ENCODE measurements at places on chromosomes 7 and 10. TPM values are rescaled to one million over a fixed set of nuclear protein-coding genes. Genes with fewer than 3 reads are reported as not detected.

DNA sequence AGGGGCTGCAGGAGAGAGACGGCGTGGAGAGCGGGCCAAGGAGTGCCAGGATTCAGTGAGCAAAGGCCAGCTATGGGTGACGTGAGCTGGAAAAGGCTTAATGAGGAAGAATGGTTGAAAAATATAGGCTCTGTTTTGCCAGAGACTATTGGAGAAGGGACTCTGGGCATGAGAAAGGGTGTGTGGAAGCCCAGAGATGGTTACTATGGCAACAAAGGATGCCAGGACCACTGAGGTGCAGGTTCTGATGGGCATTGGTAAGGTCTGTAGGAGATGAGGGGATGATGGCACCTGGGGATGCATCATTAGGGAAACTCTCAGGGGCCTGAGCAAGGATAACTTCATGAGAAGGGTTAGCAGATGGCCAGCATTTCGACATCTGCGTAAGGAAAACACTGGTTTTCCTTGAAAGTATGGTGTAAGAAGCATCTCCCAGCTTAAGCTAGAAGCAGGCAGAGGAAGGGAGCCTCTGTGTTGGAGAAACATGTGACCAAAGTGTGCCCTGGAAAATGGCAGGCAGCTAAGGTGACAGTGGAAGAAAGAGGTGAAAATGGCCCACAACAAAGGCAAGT, 21.6 kb upstream of the FAM180A start:
- peaks cover 11% of the 10 kb centered on the region for H3K27me3 ChIP-seq
- H3K4me1 ChIP-seq: no peaks in the 10 kb centered on the region
- no peak overlapping the region for H3K27ac ChIP-seq
- DNase-seq: no peak
- H3K4me3 ChIP-seq: no peak overlapping the region
- H3K36me3 ChIP-seq: no peaks in the 10 kb centered on the region

GRCh38 chr7:29405891-29406290, 157.7 kb upstream of the PRR15 start:
- no peaks in the 10 kb centered on the region for H3K36me3 ChIP-seq
- no peak for DNase-seq
- H3K27me3 ChIP-seq: no peaks in the 10 kb centered on the region
- no peak overlapping the region for H3K27ac ChIP-seq
- no peak overlapping the region for H3K4me3 ChIP-seq

DNA sequence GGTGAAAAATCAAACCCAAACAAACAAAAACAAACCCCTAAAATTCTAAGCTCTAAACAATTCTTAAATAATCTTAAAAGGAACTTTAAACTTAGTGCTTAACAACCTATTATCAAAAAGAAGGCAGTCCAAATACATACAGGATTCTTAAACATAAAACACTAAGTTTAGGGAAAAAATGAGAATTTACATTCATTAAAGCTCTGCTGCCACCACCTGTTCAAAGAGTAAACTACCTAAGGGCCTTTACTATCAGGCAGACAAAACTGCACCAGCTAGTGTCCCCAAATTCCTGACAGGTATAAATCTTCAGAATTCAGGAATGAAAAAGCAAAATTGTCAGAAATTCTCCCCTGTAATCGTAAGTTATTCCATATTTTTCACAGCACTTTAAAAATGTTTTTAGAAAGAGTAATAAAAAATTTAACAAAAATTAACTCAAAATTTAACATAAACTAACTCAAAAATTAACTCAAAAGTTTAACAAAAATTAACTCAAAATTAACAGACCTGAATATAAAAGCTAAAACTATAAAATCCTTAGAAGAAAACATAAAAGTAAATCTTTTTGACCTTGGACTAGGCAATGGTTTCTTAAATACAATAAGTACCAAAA, 55.1 kb downstream of the PDZD8 start:
- H3K27ac ChIP-seq: no peak overlapping the region
- no peaks in the 10 kb centered on the region for H3K27me3 ChIP-seq
- no peaks in the 10 kb centered on the region for H3K4me1 ChIP-seq
- DNase-seq: no peak

GRCh38 chr7:91913612-91914011, 27.1 kb upstream of the AKAP9 start:
- H3K4me3 ChIP-seq: no peak overlapping the region
- no peak overlapping the region for H3K27ac ChIP-seq
- no peak for DNase-seq
- no peaks in the 10 kb centered on the region for H3K36me3 ChIP-seq

GRCh38 chr7:92778972-92779371, 57.4 kb downstream of the CDK6 start:
- no peaks in the 10 kb centered on the region for H3K27me3 ChIP-seq
- no peak overlapping the region for H3K4me3 ChIP-seq
- no peak for DNase-seq
- H3K27ac ChIP-seq: no peak overlapping the region
- H3K36me3 ChIP-seq: peaks cover 51% of the 10 kb centered on the region

DNA sequence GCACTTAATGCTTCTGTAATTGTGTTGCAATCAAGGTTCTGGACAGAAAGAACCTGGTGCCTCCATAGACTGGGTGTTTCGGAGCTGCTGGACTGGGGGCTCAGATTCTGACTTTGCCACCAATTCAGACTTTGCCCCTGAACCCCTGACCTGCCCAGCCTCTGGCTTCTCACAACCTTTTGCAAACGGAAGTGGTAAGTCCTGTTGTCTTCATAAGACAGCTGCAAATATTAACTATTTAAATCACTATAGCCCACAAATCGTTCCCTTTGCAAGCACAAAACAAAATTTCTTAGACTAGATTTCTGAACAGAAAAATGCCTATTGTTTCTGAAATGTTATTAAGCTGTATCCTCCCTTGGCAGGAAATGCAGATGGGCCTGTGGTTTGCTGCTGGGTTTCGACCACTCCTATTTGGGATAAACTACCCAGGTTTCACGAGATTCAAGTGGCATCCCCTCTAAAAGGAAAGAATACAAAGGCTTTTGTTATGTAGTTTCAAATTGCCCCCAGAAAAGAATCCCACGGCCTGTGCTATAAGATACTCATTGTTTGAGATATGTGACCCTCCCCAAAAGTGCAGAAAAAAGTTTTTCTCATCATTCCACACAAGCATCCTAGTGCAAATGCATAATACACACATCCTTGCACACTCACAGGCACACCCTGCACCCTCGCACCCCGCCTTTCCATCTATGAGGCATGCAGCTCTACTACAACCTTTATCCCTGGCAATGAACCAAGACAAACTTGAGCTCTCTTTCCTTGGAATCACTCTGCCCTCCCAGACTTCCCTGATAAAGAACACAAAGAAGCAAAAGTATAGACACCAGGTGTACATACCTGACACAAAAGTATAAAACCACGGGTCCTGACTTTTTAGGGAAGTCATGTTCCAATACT, 209.1 kb downstream of the PRPF18 start:
- no peak overlapping the region for H3K4me3 ChIP-seq
- H3K27ac ChIP-seq: peak overlapping the region; percentile 40
- peak; percentile 28 for DNase-seq
- H3K36me3 ChIP-seq: no peaks in the 10 kb centered on the region
- peaks cover 27% of the 10 kb centered on the region for H3K4me1 ChIP-seq
- H3K27me3 ChIP-seq: no peaks in the 10 kb centered on the region

DNA sequence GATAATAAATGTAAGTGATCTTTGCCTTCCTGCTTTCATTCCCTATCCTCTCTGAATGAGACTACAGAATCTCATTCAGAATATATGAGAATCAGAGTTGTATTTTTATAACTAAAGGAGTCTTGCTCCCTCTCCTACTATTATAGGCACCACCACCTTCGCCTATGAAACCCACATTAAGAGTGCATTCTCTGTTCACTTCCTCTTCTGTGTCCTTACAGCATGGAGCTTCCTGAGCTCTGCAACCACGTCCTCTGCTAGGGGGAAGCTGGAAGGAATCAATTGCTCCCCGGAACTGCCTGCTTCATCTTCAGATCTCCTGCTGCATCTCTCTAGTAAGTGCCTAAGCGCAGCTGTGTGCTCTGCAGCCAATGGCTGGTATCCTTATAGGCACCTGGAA, 820.7 kb downstream of the GRID1 start:
- H3K4me3 ChIP-seq: no peak overlapping the region
- DNase-seq: no peak
- H3K27me3 ChIP-seq: peaks cover 2% of the 10 kb centered on the region
- H3K4me1 ChIP-seq: no peaks in the 10 kb centered on the region
- no peaks in the 10 kb centered on the region for H3K36me3 ChIP-seq

GRCh38 chr7:24812305-24812945, 55.2 kb upstream of the GSDME start:
- H3K36me3 ChIP-seq: peaks cover 82% of the 10 kb centered on the region
- peak overlapping the region; percentile 44 for H3K27ac ChIP-seq
- peak; percentile 55 for DNase-seq
- H3K4me1 ChIP-seq: no peaks in the 10 kb centered on the region
- no peak overlapping the region for H3K4me3 ChIP-seq
- H3K27me3 ChIP-seq: no peaks in the 10 kb centered on the region

GRCh38 chr10:87594864-87595263, 64.8 kb upstream of the PAPSS2 start:
- H3K27me3 ChIP-seq: peaks cover 19% of the 10 kb centered on the region
- DNase-seq: no peak
- no peak overlapping the region for H3K27ac ChIP-seq
- no peak overlapping the region for H3K4me3 ChIP-seq
- H3K4me1 ChIP-seq: no peaks in the 10 kb centered on the region

- peaks cover 1% of the 10 kb centered on the region for H3K36me3 ChIP-seq
- no peak overlapping the region for H3K4me3 ChIP-seq
- peaks cover 3% of the 10 kb centered on the region for H3K4me1 ChIP-seq
- DNase-seq: no peak
Observed at GRCh38 chr10:86956848-86957448, 467 bp downstream of the MMRN2 start.

- peaks cover 5% of the 10 kb centered on the region for H3K4me1 ChIP-seq
- no peak overlapping the region for H3K4me3 ChIP-seq
- DNase-seq: no peak
- peaks cover 27% of the 10 kb centered on the region for H3K36me3 ChIP-seq
Observed at GRCh38 chr7:23205577-23205908, 23.7 kb downstream of the NUP42 start.

GRCh38 chr10:11861811-11862428, 38.8 kb downstream of the PROSER2 start:
- H3K27me3 ChIP-seq: peaks cover 55% of the 10 kb centered on the region
- H3K4me3 ChIP-seq: no peak overlapping the region
- no peak overlapping the region for H3K27ac ChIP-seq

GRCh38 chr7:98548971-98549370, 68.1 kb upstream of the NPTX2 start:
- no peak for DNase-seq
- no peaks in the 10 kb centered on the region for H3K27me3 ChIP-seq
- no peaks in the 10 kb centered on the region for H3K36me3 ChIP-seq
- no peaks in the 10 kb centered on the region for H3K4me1 ChIP-seq

GRCh38 chr7:90007001-90007654, 147.1 kb upstream of the STEAP1 start:
- H3K4me1 ChIP-seq: no peaks in the 10 kb centered on the region
- DNase-seq: no peak
- H3K27ac ChIP-seq: no peak overlapping the region
- H3K36me3 ChIP-seq: no peaks in the 10 kb centered on the region

DNA sequence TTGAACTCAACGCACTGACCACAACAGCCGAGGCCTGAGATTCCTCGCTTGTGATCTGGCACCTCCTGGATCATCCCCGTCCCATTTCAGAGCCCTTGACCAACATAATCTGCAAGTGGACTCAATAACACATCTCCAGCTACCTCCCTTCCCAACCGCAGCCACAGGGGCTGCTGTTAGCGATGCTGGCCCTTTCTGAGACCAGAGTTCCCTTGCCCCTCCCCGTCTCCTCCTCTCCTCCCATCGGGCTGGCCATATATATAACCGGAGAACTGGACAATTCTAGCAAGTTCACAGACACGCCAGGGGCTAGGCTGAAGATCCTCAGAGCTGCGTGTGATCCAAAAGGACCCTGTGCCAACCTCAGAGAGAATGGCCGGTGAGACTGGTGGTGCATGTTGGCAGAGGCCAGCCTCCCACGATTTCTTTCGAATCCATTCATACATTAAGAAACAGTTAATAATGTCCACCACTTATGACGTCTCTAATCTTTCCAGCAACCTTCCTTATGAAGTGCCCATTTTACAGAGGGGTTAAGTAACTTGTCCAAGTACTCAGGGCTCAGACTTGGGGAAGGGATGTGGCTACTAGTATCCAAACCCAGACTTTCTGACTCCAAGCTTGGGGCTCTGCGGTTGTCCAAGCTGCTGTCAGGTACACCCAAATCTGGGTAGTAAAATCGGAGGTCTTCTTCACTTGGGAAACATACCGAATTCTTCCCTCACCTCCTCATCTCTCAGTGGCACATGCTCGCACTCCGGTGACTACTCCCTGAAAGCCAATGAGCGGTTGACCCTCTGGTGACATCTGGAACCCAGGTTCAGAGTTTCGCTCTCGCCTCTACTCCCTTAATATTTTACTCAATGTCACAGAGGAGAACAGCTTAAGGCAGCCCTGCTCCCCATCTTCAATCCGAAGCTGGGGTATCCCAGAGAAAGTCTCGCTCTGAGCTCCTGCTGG, 11.2 kb upstream of the FEZF1 start:
- DNase-seq: no peak
- peaks cover 6% of the 10 kb centered on the region for H3K36me3 ChIP-seq
- no peak overlapping the region for H3K27ac ChIP-seq
- no peaks in the 10 kb centered on the region for H3K4me1 ChIP-seq
- H3K27me3 ChIP-seq: peaks cover 58% of the 10 kb centered on the region

DNA sequence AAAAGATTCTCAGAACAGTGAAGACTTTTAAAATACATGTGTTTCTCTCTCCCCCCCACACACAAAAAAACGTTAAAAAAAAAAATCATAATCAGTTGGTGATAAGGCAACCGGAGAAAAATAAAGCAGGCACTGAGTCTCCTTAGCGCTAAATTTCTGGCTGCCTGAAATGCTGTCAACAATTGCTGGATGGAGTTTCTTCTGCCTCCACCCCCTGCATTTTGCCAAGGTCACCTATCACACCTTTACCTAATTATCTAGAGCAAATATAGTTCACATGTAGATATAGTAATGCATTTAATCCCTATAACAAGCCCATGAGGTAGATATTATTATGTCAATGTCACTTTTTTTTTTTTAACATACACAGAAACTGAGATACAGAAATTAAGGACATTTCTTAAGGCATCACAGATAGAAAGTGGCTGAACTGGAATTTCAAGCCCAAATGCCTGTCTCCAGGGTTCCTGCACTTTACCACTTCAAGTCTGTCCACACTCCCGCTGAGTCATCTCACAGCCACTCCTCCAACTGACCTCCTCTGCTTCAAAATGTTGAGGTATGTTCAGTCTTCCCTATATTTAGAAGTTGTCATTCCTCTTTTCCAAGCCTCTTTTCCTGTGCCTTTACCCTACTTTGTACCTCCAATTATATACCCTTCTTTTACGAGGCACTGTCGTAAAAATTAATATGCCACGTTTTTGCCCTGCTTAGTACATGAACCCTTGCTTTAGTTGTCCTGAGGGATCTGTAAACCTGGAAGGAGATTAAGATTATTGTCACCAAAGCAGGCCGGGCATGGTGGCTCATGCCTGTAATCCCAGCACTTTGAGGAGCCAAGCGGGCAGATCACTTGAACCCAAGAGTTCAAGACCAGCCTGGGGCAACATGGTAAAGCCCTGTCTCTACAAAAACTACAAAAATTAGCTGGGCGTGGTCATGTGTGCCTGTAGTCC, 72.8 kb upstream of the MPP7 start:
- peaks cover 11% of the 10 kb centered on the region for H3K27me3 ChIP-seq
- no peaks in the 10 kb centered on the region for H3K36me3 ChIP-seq
- H3K4me3 ChIP-seq: no peak overlapping the region
- no peak for DNase-seq

The ERCC6 gene
- total RNA-seq: 29.2 TPM

The NPFFR1 gene
- total RNA-seq: not detected

The VGF gene
- 0.30 TPM for total RNA-seq

The MUC3A gene
- total RNA-seq: 0.20 TPM

The ITPRID1 gene
- not detected for total RNA-seq
